Smooth muscle cell of trachea (primary cell): ENCODE measurements at places on chromosomes 16 and 17. TPM values are rescaled to one million over a fixed set of nuclear protein-coding genes. Genes with fewer than 3 reads are reported as not detected.

The ABCC3 gene
- total RNA-seq: 9.7 and 21.2 TPM in 2 replicates

The MIEN1 gene
- 21.4 and 21.8 TPM in 2 replicates for total RNA-seq

The JPH3 gene
- not detected in 2 replicates for total RNA-seq

The KRTAP9-4 gene
- total RNA-seq: not detected in 2 replicates

The KRT39 gene
- total RNA-seq: not detected in 2 replicates

The SGCA gene
- total RNA-seq: 0.73 and 3.3 TPM in 2 replicates

The PSMD12 gene
- 18.9 and 29.8 TPM in 2 replicates for total RNA-seq

The MYH2 gene
- total RNA-seq: under 0.01 TPM in 1 of 2 replicates, not detected in the other

The ERBB2 gene
- total RNA-seq: 37.1 and 50.3 TPM in 2 replicates

The SECTM1 gene
- 39.7 and 198 TPM in 2 replicates for total RNA-seq

The QPRT gene
- total RNA-seq: 29.5 and 57.1 TPM in 2 replicates

The GUCY2D gene
- 0.17 TPM in 1 of 2 replicates, not detected in the other for total RNA-seq

The CYLD gene
- total RNA-seq: 54.1 and 56.1 TPM in 2 replicates

The KRTAP4-1 gene
- total RNA-seq: not detected in 2 replicates

The TPSD1 gene
- not detected in 2 replicates for total RNA-seq

The GAS7 gene
- total RNA-seq: 8.3 and 8.4 TPM in 2 replicates

The USP43 gene
- total RNA-seq: not detected in 2 replicates

The LGALS9 gene
- 0.99 TPM in 1 of 2 replicates, not detected in the other for total RNA-seq

The TM4SF5 gene
- not detected in 2 replicates for total RNA-seq

The KRT27 gene
- not detected in 2 replicates for total RNA-seq

The KCNG4 gene
- not detected in 2 replicates for total RNA-seq

The ZG16 gene
- total RNA-seq: not detected in 2 replicates

The GFER gene
- total RNA-seq: 14.7 and 17.7 TPM in 2 replicates

The HOXB9 gene
- total RNA-seq: under 0.01 TPM in 1 of 2 replicates, not detected in the other

The PROCA1 gene
- total RNA-seq: 1.9 and 3.1 TPM in 2 replicates

The ABCC12 gene
- 0.15 TPM in 1 of 2 replicates, not detected in the other for total RNA-seq

The PYCARD gene
- total RNA-seq: 120 and 136 TPM in 2 replicates

The SERPINF2 gene
- 0.33 TPM in 1 of 2 replicates, not detected in the other for total RNA-seq

The ADGRG1 gene
- total RNA-seq: 2.8 and 6.0 TPM in 2 replicates

The PMP22 gene
- 96.4 and 139 TPM in 2 replicates for total RNA-seq
